ENCODE measurements at places on chromosomes 1 and 21.
A peak's percentile ranks its signal among the peaks of the same experiment; 100 is the strongest.

- DNase-seq, result no peak
These were observed 3.8 kb upstream of the SSU72 start for GRCh38 chr1:1578371-1578940.

- DNase-seq, result no peak
These were observed 120.7 kb downstream of the SEC16B start for GRCh38 chr1:177849130-177849529.

DNA sequence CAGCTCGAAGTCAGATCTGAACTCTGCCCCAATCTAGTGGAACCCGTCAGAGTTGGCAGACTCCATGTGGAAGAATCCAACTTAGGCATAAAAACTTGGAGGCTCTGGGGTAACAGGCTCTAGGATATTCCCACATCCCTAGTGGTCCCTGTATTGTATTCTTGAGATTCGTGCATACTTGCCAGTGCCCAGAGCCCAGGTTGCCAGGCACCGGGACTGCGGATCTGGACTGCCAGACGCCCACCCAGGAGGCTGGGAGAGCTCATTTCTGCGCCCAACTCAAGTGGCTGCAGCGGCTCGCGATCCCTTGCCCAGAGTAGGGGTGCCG is 1.1 kb downstream of the GRIK1 start:
- DNase-seq, result no peak

DNA sequence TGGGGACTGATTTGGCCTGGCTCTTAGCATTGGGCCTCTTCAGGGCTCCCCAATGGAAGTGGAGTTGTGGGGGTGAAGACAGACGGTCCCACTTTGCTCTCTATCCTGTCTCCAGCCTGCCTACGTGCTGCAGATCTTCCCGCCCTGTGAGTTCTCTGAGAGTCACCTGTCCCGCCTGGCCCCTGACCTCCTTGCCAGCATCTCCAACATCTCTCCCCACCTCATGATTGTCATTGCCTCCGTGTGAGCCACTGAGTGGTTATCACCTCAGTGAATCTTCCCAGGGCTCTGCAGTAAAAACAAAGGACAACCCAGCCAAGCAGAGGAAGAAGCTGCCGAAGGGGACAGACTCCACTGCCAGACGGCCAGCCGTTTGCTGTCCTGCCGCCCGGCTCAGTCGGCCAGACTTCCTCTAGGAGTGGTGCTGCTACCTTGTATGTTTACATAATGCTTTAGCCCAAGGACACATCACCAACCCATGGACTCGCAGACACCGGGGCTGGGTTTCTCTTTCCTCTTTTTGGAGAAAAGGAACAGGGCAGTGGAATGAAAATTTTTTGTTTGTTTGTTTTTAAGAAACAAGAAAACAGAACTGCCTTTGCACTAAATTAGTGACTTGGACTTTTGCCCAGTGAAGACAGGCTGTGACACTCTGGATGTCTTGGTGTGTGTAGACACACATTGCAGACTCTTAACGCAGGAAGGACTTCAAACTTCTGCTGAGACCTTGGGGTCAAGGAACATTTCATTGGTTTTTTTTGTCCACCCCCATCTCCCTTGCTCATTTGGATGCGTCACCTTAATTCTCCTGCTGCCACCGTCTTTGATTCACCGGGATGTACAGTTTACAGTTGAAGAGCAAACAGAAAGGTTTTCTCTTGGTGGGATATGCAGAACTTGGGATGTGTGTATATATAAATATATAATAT is 36.5 kb downstream of the ZBTB17 start:
- no peak for DNase-seq

DNA sequence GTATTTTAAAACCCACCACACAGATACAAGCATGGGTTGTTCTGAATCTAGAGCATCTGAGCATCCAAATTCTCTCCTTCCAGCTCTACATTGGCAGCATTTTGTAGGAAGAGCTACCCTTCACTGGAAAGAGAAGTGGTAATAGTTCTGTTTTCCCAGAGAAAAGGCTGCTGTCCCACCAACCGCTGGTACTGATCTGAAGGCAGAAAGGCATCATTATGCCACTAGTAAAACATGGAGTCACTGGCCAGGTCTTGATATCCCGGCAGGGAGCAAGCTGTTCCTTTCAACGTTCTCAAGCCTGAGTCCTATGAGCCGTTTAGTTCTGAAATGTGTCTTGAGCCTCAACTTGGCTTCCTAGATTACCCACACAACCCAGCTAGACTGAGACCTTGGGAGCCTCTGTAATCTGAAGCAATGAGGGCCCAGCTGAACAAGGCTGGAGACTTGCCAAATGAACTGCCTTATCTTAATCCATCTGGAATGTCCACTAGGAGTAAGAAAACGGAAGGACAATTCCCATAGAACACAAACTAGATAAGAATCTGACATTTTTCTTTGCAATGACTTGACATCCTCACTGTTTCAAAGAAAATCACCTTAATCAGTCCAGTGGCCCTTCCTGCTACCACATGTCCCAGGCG is 116.8 kb downstream of the KCNH1 start:
- DNase-seq, result no peak

GRCh38 chr21:46459356-46460112 is 843 bp downstream of the DIP2A start:
- DNase-seq, result peak; percentile 10

DNA sequence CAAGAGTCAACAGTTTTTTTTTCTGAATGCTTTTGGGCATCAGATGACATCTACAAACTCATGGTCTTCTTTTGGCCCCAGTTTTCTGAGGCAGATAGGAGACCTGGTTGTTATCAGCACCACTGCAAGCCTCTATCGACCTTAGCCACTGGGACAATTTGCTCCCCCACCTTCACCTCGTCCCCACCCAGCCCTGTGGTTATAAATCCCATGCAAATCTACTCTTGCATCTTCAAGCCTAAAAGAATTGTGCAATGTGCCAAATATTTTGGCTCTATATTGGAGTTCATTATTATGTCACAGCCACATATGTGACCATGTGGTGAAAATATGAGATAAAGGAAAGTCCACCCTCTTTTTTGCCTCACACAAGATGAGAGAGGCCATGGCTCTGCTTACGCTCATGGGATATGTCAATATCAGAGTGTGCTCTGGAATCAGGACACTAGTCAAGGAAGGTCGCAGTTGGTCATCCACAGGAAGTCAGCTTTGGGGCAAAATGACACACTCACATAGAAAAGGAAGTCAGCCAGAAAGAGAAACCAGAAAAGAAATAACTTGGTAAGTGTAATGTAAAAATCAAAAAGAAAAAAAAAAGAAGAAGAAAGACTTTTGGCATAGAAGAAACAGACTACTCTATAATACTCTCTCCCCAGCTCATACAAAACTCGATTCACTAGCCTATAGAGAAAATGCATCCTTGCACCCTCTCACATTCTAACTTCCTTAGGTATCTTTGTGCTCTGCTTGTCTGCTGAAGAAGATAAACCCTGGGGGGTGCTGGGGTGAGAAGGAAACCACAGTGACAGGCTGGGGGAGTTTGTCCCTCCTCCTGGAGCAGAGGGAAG is 21.2 kb downstream of the SLC30A10 start:
- no peak for DNase-seq

DNA sequence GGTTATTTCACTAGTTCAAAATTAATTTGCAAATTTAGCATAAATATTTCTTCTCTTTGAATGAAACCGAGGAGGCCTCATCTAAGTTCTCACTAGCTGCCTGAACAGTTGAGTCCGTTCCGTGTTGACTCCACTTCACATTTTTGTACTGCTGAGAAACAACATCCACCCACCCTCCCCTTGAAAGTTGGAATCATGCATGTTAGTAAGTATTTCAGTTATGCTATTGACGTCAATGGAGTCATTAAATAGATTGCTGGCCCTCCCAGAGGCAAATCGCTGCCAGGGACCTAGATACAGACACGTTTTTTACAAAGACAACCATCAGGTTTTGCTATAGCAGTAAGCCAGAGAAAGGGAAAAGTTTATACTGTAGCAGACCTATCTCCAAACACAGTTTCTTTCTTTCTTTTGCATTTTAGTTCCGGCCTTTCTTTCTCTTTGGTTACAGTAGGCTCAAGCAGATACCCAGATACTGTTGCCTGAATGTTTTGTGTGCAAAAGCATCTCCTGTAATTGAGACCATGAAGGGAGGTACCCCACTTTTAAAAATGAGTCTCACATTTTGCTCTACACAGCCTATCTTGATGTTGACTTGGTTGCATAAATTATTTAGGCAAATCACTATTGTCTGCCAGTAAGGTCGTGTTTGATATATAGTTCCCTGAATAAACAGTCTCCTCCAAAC is 262.6 kb upstream of the SGIP1 start:
- DNase-seq, result peak; percentile 46

GRCh38 chr1:235002706-235003300 is 125.8 kb downstream of the TOMM20 start:
- DNase-seq, result no peak

DNA sequence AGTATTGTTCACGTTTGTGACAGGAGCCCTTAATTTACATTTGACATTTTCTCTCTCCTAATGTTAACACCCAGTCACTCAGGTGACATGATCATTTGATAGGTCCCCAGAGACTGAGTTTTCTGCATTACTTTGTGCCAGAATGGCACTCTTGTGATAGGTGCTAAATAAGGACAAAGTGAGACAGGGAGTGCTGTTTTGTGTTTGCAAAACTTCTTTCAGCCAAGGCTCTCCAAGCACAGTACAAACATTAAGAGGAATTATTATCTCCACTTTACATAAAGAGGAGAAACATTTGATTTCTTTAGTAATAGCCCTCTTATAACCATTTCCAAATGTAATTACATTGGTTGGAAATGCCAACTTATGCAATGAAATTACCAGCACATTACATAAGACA is 355.2 kb downstream of the NTNG1 start:
- no peak for DNase-seq

DNA sequence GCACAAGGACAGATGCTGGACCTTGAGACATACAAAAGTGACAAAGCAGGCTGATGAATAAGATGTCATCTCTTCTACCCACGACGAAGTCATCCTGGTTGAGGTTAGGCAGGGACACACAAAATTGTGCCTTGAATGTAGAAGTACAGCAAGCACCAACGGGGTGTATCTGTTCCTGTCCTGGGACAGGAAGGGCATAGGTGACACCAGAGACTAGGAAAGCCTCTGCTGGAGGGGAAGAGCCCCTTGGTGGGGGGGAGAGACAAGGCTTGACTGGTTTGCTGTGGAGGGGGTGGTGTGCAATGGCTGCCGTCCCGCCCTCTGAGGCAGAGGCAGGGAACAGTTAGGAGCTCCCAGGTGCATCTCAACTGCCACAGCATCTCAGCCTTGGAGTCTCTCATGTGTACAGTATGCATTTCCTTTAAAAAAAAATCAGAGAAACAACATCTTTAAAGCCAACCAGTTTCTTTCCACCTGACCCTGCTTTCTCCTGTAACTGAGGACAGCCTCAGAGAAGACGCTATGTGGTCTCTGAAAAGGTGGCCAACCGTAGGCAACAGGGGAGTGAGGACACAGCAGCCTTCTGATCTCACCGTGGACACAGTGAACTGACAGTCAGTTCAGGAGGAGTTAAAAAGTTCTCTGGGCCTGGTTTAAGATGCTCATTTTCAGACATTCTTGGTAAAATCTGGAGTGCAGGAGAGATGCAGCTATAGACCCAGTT is 17.7 kb upstream of the GFI1 start:
- no peak for DNase-seq

GRCh38 chr1:119140177-119141019 is at the start of gene WARS2:
WARS2 (minus strand) TSS chr1:119140653; CDS start chr1:119140644, 9 bp downstream.
- DNase-seq, result peak; percentile 95

GRCh38 chr1:186967656-186968394 is 139.1 kb downstream of the PLA2G4A start:
- no peak for DNase-seq

- DNase-seq, result no peak
These were observed 24.7 kb downstream of the STX6 start for GRCh38 chr1:180997843-180998504.

DNA sequence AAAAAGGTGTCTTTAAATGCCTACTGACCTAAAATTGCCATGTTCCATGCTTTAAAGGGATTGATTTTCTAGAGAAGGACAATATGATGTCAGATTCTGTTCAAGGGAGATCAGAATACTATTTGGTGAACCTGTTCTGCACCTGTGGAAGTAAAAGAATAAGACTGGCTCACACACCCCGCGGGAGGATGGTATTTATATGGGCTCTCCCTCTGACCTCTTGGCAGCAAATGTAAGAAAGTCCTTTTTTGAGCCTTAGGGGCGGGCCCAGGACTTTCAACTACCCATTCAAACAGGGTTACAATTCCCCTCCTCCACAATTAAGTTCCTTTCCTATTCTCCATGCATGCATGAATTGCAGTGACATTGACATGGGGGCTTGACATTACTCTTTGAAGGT is 42.1 kb downstream of the WASF2 start:
- DNase-seq, result no peak

GRCh38 chr1:77977989-77978292 is 931 bp downstream of the FUBP1 start:
- no peak for DNase-seq

- no peak for DNase-seq
These were observed 13.1 kb downstream of the OR2T11 start for GRCh38 chr1:248621770-248622169.

GRCh38 chr21:37193006-37193405 is 74.1 kb downstream of the VPS26C start:
- no peak for DNase-seq

DNA sequence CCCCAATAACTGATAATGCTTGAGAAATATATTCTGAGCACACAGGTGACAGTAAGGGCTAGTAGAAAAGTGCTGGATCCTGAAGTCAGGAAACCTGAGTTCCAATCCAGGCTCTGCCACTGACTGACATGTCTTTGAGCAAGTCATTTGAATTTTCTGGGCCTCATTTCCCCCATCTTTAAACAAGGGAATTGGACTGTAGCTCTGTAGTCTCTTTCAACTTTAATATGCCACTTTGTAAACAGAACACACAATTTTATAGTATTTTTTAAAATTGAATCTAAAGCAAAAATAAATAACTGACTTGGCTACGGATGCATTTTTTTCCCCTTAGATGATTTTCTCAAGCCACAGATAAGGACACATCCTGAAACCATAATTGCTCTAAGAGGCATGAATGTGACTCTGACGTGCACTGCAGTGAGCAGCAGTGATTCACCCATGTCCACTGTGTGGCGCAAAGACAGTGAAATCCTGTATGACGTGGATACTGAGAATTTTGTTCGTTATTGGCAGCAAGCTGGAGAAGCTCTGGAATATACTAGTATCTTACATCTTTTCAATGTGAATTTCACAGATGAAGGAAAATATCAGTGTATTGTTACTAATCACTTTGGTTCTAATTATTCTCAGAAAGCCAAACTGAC is 37.0 kb downstream of the LRIG2 start:
- no peak for DNase-seq

Data from activated CD4-positive, alpha-beta T cell treated with anti-CD3 and anti-CD28 coated beads, Interleukin-2, Interleukin-6, amounts not matched to agents 100 ng/mL and 50 ng/mL, durations not matched to agents 16 hours and 8 hours (primary cell).